ENCODE measurements at places on chromosomes 4 and X. TPM values are rescaled to one million over a fixed set of nuclear protein-coding genes. Genes with fewer than 3 reads are reported as not detected.

The SLC16A2 gene
- total RNA-seq = 0.05 TPM

The GABRG1 gene
- total RNA-seq = not detected

The CSAG1 gene
- not detected for total RNA-seq

The CXCL6 gene
- not detected for total RNA-seq

The HGFAC gene
- not detected for total RNA-seq

The NEUROG2 gene
- not detected for total RNA-seq

The NKX6-1 gene
- not detected for total RNA-seq

The BEND2 gene
- total RNA-seq = not detected

The SORBS2 gene
- total RNA-seq = not detected

The STPG2 gene
- total RNA-seq = not detected

The IBSP gene
- not detected for total RNA-seq

The BEX1 gene
- total RNA-seq = not detected

The GPAT3 gene
- 6.7 TPM for total RNA-seq

The ODAM gene
- total RNA-seq = not detected

The PDE5A gene
- 0.49 TPM for total RNA-seq

The KLHL5 gene
- total RNA-seq = 64.0 TPM

The DGKK gene
- total RNA-seq = not detected

The CHIC1 gene
- total RNA-seq = 6.5 TPM

The CCKAR gene
- total RNA-seq = not detected

The ADGRG4 gene
- not detected for total RNA-seq

The IGFBP7 gene
- total RNA-seq = not detected

The ABCG2 gene
- 0.68 TPM for total RNA-seq

The DRP2 gene
- 0.69 TPM for total RNA-seq

The FHIP1A gene
- total RNA-seq = not detected

The SLC38A5 gene
- 93.1 TPM for total RNA-seq

The ADAM29 gene
- total RNA-seq = not detected

The C4orf33 gene
- 12.8 TPM for total RNA-seq

The MAGEB2 gene
- not detected for total RNA-seq

The CFAP299 gene
- total RNA-seq = not detected

The TLR6 gene
- 6.7 TPM for total RNA-seq

The SPATA4 gene
- total RNA-seq = not detected

The ZNF157 gene
- total RNA-seq = 0.15 TPM

The CXCL3 gene
- not detected for total RNA-seq

The EDA gene
- total RNA-seq = 2.5 TPM

The GLRB gene
- not detected for total RNA-seq

The PIM2 gene
- total RNA-seq = 350 TPM

The ITIH6 gene
- not detected for total RNA-seq

The TLR10 gene
- total RNA-seq = 0.37 TPM

The DMD gene
- total RNA-seq = 18.1 TPM

The GYPB gene
- not detected for total RNA-seq

The HEPH gene
- total RNA-seq = 0.20 TPM

The COL4A5 gene
- total RNA-seq = not detected

The EVC2 gene
- total RNA-seq = 0.49 TPM

The BTK gene
- not detected for total RNA-seq

The EDNRA gene
- total RNA-seq = not detected

The ZAR1 gene
- not detected for total RNA-seq

The FAM133A gene
- total RNA-seq = not detected

The AMELX gene
- total RNA-seq = not detected

The ALAS2 gene
- not detected for total RNA-seq

The HTT-AS gene
- not detected for total RNA-seq

The SLC2A9 gene
- total RNA-seq = 3.2 TPM
